ENCODE measurements at places on chromosomes 3 and 15. TPM values are rescaled to one million over a fixed set of nuclear protein-coding genes. Genes with fewer than 3 reads are reported as not detected.

The ENTPD3 gene
- polyA plus RNA-seq, result 0.46 TPM

The GP5 gene
- 0.35 TPM for polyA plus RNA-seq

The EAF2 gene
- 8.1 TPM for polyA plus RNA-seq

The PPARG gene
- polyA plus RNA-seq, result 2.8 TPM

The PLCL2 gene
- 13.7 TPM for polyA plus RNA-seq

The SLC28A1 gene
- polyA plus RNA-seq, result 0.39 TPM

The OCA2 gene
- 2.8 TPM for polyA plus RNA-seq

All from forelimb muscle (tissue), 1 donor.